HFFc6 (cell line): ENCODE measurements at places on chromosomes 3 and 15.

GRCh38 chr15:39239562-39239961 lies 341.3 kb upstream of the THBS1 start:
- DNase-seq: peak; percentile 76

DNA sequence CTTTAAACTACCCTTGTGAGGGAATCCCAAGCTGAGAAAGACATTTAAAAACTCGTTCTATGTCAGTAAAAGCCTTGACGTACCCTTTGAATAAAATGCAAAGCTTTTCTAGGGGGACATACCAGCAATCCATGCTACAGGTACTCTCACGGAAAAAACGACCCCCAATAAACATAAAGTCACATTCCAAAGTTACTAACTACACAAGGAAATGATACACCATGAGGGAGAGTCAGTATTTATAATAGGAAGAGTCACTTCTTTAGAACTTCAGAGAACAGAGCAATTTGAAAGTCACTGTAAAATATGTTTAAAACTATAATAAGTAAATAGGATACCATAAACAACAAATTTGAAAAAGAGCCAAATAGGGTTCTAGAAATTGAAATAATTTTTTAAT lies 63.2 kb downstream of the CFAP20DC start:
- no peak for DNase-seq

DNA sequence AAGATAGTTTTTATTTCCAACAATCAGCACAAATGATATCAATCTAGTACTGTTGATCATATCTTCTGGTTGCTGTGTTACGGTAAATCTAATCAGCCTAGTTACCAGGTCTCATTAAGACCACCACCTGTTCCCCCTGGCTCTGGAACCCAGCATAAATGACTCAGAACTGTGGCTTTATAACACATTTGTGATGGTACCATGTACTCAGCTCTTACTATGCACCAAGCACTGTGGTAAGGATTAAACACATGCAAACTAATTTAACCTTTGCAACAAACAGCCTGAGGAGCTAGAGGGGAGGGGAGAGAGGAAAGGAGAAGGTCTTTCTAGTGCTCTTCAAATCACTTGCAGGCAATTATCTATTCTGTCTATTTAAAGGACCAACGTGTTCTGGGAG lies 173.9 kb upstream of the LMCD1 start:
- DNase-seq: no peak

DNA sequence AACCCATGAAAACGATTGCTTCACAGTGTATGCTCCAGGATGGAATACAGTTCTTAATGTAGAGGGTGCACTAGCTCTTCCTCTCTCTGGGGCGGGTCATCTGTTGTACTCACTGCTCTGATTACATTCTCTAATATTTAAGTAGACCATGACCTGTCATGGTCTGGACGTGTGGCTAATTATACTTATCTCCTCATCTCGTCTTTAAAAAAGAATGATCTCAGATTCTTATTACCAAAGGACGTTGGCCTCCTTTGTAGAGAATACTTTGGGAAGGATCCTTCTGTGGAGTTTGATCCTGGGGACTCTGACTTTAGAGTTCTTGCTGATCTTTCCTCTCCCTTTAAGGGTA lies 48.4 kb upstream of the TRAK1 start:
- peak; percentile 62 for DNase-seq

DNA sequence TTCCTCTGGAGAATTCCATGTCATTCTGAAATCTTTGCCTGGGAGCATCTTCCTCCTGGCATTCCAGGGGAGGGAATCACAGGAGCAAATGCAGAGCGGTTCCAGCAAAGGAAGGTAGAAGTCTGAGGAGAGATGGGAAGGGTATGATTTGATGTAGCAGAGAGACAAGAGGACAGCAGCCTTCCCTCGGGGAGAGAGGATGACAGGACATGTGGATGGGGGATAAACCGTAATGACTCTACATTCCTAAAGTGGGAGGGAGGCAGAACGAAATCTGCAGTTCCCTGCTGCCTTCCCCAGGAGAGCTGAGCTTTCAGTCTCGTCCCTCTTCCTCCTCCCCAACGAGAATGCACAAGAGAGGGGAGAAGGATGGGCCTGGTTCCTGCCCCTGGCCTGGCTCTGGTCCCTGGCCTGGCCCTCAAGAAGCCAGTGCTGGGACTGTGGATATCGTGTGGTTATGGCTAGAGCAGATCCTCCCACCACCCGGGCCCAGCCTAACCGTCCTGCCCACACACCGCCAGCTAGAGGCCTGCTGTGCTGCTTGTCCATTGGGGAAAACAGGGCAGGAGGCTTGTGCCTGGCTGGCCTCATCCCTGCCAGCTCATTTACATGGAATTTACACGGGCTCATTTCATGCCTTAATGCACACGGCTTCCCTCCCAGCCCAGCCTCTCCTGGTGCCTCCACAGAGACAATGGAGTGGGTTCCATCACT lies 26.6 kb downstream of the SEMA7A start:
- peak; percentile 96 for DNase-seq

DNA sequence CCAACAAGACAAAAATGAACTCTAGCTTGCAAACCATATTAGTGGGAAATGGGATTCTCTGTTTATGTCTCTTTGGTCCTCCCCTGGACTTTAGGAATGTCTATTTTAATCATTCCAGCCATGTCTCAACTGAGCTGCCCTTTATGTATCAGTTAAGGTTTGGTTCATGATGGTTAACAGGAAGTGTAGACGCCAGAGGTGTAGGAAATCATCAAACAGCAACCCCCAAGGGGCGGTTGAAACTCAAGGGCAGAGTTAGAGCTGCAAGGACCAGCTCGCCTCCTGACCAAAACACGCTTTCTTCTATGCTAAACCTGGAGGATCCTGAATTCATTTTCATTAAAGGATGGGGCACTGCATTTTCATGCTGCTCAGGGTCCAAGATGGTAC lies 53.7 kb upstream of the HEG1 start:
- no peak for DNase-seq

DNA sequence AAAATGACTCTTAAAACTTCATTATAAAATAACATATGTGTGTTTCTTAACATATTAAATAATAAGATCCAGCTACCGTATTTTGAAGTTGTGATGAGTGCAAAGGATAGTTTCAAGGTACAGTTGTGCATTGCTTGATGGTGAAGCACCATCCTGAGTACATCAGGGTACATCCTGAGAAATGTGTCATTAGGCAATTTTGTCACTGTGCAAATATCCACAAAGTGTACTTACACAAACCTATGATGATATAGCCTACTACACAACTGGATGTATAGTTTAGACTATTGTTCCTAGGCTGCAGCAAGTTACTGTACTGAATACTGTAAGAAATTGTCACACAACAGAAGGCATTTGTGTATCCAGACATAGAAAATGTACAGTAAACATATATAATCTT lies 20.8 kb upstream of the TM4SF1 start:
- no peak for DNase-seq

DNA sequence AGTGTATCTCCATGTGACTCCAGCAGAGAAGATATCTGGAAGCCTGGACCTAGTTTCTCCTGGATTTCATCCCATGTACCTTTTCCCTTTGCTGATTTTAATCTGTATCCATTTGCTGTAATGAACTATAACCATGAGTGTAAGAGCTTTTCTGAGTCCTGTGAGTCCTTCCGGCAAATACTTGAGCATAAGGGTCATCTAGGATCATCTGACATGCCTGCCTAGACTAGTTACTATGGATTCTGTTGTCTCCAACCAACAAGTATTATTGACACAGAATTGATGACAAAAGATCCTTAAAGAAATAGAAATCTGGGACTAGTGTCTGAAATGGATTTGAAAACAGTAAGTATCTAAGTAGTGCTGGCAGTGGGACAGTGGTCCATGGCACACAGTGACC lies 11.3 kb upstream of the UBE3A start:
- DNase-seq: no peak

GRCh38 chr15:90325726-90326125 lies 26.4 kb upstream of the ZNF774 start:
- no peak for DNase-seq

DNA sequence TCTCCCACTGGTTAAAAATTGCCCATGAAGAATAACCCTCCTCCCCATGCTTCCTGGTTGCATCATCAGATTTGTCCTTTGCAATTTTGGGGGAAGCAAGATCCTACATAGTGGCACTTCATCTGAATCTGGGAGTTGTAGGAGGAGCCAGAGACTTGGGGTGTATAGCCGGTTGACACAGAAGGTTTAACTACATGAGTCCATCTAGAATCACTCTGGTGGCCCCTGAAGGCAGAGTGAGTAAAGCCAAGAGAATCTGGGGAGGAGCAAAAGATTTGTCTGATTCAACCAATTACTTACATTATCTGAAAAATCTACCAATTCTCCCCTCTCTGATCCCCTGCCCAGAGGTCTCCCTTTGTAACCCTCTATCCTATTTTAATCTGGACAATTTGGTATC lies 50.1 kb downstream of the SYN2 start:
- no peak for DNase-seq

DNA sequence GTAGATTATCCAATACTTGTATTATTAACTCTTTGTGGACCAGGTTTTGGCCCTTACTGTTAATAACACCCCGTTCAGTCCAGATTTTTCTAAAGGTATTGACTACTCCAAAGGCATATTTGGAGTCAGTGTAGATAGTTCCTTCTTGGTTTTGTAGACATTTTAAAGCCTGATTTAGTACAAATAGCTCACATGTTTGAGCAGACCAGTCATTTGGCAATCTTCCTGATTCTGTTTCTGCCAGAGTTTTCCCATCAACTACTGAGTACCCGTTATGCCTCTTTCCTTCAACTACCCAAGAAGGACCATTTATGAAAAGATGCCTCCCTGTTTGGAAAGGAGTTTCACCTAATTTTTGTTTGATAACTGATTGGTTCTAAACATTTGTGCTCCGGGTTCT lies 82.0 kb downstream of the CHCHD4 start:
- DNase-seq: peak; percentile 52

GRCh38 chr15:67109141-67110034 lies 44.0 kb downstream of the SMAD3 start:
- DNase-seq: peak; percentile 98

DNA sequence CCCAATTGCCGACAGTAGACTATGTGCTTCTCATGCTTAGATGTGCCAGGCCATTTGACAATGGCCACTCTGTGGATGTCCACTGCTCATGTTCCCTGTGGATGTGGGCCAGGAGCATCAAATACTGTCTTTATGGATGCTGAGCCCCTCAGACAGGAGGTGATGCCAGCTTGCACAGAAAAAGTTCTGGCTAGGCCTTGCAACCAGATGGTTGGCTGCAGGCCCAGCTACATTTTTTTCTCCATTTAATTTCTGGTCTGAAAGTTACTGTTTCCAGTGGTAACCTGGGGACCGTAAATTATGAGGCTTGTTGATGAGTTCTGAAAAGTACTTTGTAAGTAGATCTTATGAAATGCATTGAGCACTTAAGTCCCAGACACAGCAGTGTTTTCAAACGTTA lies 228.5 kb downstream of the CHL1 start:
- DNase-seq: no peak

- no peak for DNase-seq
Observed at GRCh38 chr3:4593014-4593413, 99.9 kb downstream of the ITPR1 start.

DNA sequence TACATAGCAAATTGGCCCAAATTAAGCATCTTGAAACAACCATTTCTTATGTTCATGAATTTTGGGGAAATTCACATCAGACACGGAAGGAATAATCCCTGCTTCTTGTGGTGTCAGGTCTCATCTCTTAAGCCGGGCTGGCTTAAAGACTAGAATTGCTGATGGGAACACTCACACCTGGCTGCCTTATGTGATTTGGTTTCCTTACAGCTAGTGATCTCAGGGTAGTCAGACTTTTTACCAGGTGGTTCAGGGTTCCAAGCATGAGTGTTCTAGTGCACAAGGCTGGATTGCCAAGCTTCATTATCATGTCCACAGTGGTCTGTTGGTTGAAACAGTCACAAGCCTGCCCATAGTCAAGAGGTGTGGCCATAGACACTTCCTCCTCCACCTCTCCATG lies 20.3 kb upstream of the CCNL1 start:
- no peak for DNase-seq

GRCh38 chr3:42290966-42291714 lies 25.2 kb upstream of the CCK start:
- DNase-seq: no peak

GRCh38 chr3:192279664-192280063 lies 447.7 kb downstream of the FGF12 start:
- DNase-seq: no peak

GRCh38 chr15:74303741-74304309 lies 63.6 kb downstream of the CYP11A1 start:
- DNase-seq: no peak

DNA sequence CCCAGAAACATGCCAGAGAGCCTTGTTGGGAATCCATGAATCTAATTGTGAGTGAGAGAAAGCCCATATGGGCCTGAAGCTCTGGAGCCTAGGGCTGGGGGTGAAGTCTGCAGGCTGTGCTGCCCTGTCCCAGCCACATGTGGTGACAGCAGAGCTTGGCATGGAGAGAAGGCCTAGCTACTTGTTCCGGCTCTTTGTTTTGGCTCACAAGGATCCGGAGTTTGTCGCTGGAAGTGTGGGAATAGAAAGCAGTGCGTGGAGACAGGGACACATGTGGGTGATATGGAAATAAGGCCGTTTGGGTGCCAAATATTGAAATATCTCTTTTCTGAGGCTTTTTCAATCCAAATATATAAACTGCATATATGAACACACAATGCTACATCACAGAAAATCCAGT lies 78.2 kb downstream of the CLSTN2 start:
- no peak for DNase-seq

DNA sequence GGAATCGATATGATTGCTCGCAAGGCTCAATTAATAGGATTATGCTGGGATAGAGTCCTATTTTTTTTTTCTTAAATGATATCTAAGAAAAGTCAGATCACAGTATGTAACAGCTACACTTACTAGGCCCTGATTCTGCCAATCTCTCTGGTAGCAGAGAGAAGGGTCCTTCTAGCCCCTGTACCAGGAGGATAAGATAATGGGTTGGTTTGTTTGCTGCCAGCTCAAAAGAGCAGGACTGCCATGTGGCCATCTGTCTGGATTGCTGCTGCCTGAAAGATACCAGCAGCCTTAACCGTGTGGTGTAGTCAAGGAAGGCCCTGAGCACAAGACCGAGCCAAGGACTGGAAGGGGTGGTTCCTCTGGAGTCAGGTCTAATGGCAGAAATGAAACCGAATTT lies 236.4 kb downstream of the KLF13 start:
- DNase-seq: no peak

DNA sequence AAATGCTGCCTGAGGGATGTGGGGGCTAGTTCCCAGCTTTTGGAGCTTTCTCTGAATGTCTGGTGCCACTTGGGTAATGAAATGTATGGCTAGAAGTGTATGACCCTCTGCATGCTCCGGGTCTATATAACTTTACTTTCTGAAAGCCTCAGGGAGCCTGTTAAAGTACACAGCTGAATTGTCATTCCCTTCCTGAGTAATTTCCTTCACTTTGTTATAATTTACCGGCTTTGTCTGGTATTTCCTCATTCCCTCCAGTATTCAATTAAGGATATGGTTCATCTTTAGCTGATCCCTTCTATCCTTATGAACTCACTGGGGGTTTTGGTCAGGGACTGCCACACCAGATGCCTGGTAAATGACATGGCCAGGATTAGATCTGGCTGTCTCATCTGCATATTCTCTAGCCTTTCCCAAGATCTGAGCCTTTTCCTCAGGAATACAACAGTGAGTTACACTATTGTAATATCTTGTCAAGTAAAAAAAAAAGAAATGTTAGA lies 620.3 kb downstream of the ZPLD1 start:
- no peak for DNase-seq

- DNase-seq: no peak
Observed at GRCh38 chr15:39575180-39575579, 5.7 kb upstream of the THBS1 start.
